ENCODE measurements at places on chromosomes 11 and 22. TPM values are rescaled to one million over a fixed set of nuclear protein-coding genes. Genes with fewer than 3 reads are reported as not detected.

Gene SMC1B
- 0.67 TPM for total RNA-seq

Gene KRTAP5-8
- not detected for total RNA-seq

Gene PTPRCAP
- 83.4 TPM for total RNA-seq

- DNase-seq = no peak
Observed at GRCh38 chr22:48902983-48903650, 924.6 kb downstream of the BRD1 start.

DNA sequence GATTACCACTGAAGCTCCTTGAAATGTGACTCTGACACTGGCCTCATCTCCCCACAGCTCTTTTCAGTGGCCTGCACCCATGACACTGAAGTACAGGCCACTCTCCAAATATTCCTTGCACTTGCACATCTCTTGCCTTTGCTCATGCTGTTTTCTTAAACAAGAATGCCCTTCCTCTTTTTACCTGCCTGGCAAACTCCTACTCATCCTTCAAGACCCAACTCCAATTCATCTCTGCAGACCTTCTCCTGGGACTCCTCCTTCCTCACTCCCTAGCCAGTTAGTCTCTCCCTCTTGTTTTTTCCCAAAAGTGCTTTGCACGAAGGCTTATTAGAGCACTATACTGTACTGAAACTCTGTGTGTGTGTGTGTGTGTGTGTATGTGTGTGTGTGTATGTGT lies 2.6 kb downstream of the KCNE3 start:
- no peak for DNase-seq

DNA sequence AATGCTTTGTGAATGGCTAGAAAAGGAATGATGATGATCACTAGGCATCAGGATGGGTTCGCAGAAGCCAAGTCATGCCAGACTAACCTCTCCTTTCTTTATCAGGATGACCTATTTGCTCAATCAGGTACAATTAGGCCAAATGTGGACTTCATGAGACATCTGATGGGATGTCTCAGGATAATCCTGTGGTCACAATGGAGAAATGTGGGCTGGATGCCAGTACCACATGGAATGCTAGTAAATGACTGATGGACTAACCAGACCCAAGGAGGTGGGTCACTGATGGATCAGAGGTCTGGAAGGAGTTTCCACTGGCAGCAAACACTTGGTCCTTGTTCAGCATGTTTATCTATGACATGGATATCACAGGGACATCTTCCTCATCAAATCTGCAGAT lies 94.8 kb upstream of the PHOX2A start:
- no peak for DNase-seq

- DNase-seq = no peak
Observed at GRCh38 chr22:22849640-22850610, 37.7 kb upstream of the IGLL5 start.

DNA sequence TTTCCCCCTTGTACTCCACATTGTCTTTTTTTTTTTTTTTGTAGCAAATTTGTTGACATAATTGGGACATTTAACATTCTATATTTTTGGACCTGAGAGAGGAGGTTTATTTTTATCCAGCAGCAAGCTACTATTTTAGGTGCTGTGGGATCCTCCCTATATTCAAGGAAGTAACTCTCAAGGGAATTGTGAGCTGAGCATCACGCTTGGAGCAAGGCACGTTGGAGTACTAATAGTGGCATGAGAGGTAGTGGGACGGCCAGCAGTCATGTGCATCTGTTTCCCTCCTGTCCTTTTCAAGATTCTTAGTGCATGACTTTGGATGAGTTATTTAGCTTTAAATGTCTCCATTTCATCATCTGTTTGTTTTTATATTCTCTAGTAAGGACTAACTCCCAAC lies 52.3 kb downstream of the EXT2 start:
- DNase-seq = no peak

DNA sequence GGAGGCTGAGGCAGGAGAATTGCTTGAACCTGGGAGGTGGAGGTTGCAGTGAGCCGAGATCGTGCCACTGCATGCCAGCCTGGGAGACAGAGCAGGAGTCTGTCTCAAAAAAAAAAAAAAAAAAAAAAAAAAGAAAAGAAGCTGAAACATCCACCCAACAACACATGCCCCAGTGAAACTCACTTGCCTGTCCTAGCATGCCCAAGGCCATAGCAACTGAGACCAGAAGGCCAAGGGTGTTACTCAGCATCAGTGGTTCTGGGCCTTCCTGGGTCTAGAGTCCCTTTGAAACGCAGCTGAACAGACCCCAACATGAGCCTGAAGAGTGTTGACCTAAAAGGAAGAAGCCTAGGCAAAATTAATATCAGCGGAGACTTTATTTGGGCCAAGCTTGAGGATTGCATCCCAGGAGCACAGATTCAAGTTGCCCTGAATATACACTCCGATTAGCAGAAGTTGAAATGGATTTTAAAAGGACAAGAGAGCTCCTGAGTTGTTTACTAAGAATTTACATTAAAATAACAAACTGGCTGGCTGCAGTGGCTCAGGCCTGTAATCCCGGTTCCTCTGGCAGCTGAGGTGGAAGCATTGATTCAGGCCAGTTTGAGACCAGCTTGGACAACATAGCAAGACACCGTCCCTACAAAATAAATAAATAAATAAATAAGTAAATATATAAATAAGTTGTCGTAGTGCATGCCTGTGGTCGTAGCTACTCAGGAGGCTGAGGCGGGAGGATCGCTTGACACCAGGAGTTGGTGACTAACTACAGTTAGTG lies 7.0 kb downstream of the PRDX5 start:
- DNase-seq = no peak

GRCh38 chr11:2213890-2214526 lies 42.4 kb upstream of the TH start:
- no peak for DNase-seq

- DNase-seq = peak; percentile 28
Observed at GRCh38 chr11:68328374-68329091, 16.1 kb downstream of the LRP5 start.

DNA sequence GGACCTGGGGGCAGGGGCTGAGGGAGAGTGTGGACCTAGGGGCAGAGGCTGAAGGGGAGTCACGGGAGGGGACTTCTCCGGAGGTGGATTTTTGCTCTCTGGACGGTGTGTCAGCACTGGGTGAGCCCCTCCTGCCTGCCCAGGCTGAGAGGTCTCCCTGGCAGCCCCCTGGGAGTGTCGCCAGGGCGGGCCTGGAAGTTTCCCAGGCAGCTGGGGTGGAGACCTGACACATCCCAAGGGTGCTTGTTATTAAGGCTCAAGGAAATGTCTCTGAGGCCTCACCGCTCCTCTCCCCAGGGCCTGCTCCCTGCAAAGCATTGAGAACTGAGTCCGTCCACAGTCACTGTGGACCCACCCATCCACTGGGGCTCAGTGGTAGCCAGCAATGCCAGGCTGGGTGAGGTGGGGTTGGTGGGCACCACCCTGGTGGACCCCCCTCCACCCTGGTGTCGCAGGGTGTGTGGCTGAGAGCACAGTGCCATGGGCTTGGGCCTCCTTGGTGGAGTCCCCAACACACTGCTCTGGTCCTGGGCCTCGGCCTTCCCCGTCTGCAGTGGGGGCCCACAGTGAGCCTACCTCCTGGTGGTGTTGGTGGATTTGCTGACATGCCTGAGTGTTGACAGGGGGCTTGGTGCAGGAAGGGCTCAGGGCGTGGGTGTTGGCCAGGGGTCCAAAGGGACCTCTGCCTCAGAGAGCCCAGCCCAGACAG lies 2.5 kb downstream of the CD81 start:
- no peak for DNase-seq

GRCh38 chr11:27112946-27113345 lies 72.3 kb downstream of the BBOX1 start:
- DNase-seq = no peak

All from activated CD4-positive, alpha-beta T cell treated with anti-CD3 and anti-CD28 coated beads for 36 hours (primary cell).